ENCODE measurements at places on chromosomes 5 and 9.

- no peak for DNase-seq
Observed at GRCh38 chr9:70517926-70518610, 103.6 kb upstream of the KLF9 start.

DNA sequence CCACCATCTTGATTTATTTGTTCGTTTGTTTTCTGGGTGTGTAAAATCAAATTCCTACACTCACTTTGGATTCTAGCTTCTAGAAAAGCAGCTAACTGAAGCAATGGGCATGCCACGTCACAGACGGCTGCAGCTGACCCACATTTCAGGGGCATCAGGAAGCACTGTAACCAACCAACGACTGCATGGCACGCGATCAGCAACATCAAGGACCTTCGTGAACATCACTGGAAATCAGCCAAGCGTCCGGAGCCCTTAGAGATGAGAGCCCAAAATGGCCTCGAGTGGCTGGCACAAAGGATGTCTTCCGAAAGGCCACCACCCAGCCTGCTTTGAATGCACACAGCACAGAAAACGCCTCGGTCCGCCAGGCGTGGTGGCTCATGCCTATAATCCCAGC lies 191.1 kb downstream of the OLFM1 start:
- no peak for DNase-seq

- DNase-seq: no peak
Observed at GRCh38 chr9:127214421-127215267, 49.9 kb upstream of the GARNL3 start.

DNA sequence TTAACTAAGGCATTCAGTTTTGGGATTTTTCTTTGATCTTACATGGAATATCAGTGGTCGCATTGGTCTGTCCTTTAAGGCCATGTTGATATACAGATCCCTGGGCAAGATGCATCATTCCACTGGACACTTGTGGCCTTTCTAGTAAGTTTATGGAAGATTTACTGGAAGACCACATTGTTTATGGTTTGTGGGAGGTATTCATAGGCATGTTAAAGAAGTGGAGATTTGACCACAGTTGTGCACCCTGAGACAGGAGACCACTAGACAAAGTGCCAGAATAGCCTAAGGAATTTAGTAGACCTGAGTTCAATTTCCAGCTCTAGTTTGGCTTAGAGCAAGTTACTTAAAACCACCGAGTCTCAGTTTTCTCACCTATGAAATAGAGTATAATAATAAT lies 383.1 kb upstream of the PAPPA start:
- DNase-seq: no peak

- no peak for DNase-seq
Observed at GRCh38 chr5:104084896-104085295, 522.3 kb upstream of the NUDT12 start.

GRCh38 chr5:130845049-130845765 lies 319.8 kb downstream of the HINT1 start:
- DNase-seq: no peak

DNA sequence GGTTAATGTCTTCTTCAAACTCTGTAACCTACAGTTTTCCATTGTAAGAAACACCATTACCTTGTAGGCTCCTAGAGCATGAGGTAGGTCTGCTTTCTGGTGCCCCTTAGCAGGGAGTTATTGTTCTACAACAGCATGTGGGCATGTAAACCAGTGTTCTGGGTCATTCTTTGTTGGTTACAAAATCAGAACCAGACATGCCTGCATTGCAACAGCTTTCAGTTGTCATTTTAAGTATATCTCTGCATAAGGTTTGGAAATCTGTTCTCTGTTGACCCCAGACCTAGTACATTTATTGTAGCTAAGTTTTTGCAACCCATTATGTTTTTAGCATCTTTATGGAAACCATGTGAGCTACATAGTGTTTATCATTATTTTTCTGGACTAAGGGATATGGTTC lies 10.9 kb downstream of the RGMB start:
- DNase-seq: no peak
